Foreskin keratinocyte (primary cell): ENCODE measurements at places on chromosomes 3 and 15.
A peak's percentile ranks its signal among the peaks of the same experiment; 100 is the strongest.

DNA sequence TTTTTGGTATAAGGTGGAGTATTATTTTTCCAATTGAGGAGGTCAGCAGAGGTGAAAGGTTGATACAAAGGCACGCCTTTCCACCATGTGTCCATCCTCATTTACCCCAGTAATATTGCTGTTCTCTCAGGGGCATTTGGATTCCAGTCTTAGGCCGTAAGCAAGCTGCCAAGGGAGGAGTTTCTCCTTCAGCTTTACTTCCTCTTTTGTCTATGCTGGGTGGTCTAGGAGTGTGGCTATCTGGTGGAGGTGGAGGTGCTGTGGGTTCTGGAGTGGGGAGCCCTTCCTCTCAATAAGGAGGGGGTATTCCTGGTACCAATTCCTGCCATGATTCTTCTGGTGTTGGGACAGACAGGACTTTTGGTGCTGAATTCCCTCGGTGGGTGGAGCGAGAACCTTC, 340.6 kb downstream of the KCNH8 start:
- DNase-seq: no peak

GRCh38 chr3:128853826-128854225, 25.6 kb upstream of the ACAD9 start:
- no peak for DNase-seq

- no peak for DNase-seq
These were observed 141.2 kb upstream of the SLCO3A1 start for GRCh38 chr15:91712286-91712685.

GRCh38 chr3:32278714-32279113, 40.2 kb downstream of the CMTM8 start:
- peak; percentile 55 for DNase-seq

- DNase-seq: no peak
These were observed 152.5 kb upstream of the GPR149 start for GRCh38 chr3:154582501-154582900.

GRCh38 chr15:100725121-100726069, 123.0 kb downstream of the ASB7 start:
- DNase-seq: peak; percentile 72

- peak; percentile 6 for DNase-seq
These were observed 534.4 kb downstream of the EPHB1 start for GRCh38 chr3:135329479-135329878.

DNA sequence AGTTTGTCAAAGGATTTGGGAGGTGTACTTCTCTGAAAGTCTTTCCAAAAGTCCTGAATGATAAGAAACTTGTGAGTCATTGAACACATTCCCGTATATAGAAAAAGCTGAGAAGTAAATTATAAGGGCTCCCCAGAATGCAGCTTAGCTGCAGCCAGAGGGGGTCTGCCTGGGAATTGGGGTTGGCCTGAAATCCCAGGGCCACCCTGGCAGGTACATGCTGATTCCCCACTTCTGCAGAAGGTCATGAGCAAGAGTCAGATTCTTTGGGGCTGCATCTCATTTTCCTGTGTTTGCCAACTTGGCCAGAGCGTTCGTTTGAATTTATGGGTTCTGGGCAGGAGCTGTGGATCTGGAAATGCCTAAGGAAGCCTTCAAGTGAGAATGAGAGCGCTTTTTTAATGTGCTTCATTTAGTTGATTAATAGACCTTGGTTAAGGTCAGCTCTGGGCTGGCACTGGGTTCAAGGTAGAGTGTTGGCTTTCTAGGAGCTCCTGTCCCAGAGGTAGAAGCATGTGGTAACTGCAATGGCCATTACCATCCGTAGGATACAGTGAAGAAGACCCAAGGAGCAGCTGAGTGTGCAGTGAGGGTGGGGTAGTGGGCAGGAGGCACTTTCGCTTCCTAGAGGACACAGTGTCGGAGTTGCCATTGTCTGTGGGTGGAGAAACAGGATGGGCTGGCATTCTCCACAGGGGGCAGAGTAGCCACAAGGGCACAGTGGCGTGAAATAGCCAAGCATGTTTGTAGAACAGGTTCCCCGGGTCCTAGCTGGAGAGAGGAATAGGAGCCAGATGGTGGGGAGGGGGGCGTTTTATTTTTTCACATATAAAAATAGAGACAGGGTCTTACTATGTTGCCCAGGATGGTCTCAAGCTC, 3.2 kb downstream of the SLC6A6 start:
- DNase-seq: no peak

GRCh38 chr3:85476891-85477495, 518.2 kb downstream of the CADM2 start:
- peak; percentile 12 for DNase-seq

GRCh38 chr15:61994216-61994615, 66.0 kb downstream of the VPS13C start:
- peak; percentile 63 for DNase-seq

DNA sequence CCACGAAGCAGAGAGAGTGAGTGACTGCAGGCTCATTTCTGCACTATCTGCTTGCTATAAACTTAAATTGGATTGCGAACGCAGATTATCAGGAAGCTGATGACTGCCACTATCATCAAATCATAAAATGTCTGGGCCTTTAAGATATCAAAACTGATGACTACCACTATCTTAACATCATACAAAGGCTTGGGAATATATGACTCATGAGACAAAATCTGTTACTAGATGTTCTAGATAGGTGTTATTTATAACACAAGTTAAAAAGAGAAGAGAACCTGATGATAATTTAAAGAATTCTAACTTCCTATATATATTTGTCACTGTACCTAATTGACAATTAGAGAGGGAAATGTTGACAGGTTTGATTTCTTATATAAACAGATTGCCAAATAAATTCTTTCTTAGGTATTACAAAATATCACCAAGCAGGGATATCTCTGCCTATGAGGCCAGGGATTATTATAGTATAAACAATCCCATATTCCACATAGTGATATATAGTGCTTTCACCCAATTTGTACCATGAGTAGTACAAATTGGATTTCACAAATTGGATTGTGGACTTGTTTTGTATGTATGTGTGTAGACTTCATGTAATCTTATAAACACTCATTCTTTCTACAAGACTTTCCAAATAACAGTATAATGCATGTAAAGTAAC, 1157.2 kb downstream of the ROBO1 start:
- DNase-seq: peak; percentile 34

DNA sequence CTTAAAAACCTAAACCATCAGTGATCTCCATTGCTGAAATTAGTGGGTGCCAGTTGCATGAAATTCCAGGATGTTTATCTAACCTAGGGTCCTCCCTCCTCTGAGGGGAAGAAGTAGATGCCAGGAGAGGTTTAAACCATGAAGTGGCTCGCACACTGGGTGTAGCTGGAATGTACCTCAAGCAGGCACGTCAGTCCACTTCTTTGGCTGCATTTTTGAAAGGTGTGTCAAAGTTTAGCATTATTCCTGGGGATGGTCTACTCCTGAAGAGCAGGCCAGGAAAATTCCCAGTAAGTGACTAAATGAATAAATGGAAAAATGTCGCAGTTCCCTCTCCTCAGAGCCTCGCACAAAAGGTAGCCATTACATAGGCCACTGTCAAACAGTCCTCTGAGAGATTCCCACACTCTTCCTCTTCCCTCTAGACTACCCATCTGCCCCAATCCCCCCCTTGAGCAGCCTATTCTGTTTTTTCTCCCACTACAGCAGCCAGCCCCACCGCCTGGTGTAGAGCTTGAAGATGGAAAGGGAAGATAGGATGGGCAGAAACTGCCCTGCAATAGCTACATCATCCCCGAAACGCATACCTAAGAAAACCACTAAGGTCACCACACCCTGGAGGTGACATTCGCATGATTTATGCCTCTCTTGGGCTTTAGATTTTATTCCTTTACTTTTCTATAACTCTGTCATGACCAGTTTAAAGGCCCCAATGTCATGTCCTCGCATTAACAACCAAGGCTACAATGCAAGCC, 655 bp upstream of the TMOD3 start:
- DNase-seq: peak; percentile 98

GRCh38 chr3:193168931-193169330, 72.1 kb upstream of the PLAAT1 start:
- DNase-seq: no peak

DNA sequence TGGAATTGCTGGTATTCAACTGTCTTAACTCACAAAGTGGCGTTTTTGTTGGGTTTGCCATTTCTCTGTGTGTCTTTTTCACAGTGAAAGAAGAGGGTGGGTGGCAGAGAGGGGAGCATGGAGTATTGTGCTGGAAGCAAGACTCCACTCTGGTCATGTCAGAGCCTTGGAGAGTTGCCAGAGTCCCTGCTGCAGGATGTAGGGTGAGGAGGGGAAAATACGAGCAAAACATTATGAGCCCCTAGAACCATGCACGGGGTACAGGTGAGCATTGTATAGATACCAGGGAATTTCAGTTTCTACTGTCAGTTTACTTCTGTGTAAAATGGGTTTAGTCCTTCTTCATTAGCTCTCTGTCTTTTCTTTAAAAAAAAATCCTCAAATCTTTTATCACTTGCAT, 249.9 kb downstream of the CACNA2D3 start:
- no peak for DNase-seq

GRCh38 chr3:120636795-120637401, 40.8 kb downstream of the NDUFB4 start:
- no peak for DNase-seq

DNA sequence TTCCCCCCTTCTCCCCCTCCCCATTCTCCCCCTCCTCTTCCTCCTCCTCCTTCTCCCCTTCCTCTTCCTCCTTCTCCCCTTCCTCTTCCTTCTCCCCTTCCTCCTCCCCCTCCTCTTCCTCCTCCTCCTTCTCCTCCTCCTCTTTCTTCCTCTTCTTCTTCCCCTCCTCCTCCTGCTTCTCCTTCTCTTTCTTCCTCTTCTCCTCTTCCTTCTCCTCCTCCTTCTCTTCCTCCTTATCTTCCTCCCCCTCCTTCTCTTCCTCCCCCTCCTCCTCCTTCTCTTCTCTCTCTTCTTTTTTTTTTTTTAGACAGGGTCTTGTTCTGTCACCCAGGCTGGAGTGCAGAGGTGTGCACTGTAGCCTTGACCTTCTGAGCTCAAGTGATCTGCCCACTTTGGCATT, 21.2 kb upstream of the LCTL start:
- DNase-seq: no peak

- no peak for DNase-seq
These were observed 39.1 kb downstream of the CFAP91 start for GRCh38 chr3:119741657-119742590.

GRCh38 chr15:75186044-75186443, 15.6 kb upstream of the C15orf39 start:
- DNase-seq: no peak

- DNase-seq: no peak
These were observed 73.5 kb downstream of the PEAK1 start for GRCh38 chr15:77346245-77347036.

GRCh38 chr3:4670352-4670751, 177.2 kb downstream of the ITPR1 start:
- no peak for DNase-seq

DNA sequence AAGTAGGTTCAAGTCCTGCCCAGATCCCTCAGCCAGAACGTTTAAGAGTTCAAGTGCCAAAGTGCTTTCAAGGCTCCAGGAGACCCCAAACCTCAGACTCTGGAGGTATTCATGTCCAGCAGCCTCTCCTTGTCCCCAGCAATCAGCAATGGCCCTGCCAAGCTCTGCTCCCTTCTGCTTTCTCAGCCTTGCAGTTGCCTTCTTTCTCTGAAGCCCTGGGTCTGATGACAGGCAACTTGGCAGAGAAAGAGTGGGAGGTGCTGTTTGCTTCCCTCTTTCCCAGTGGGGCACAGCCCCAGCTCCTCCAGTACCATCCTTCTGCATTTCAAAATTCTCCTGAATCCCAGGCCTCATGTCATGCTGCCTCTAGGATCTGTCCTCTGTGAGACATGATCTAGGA, 40.2 kb downstream of the ATP2B2 start:
- DNase-seq: no peak

- DNase-seq: peak; percentile 33
These were observed at the start of gene FAM81A for GRCh38 chr15:59437817-59438624. Gene FAM81A (plus strand): TSS chr15:59438186. CDS start chr15:59458627, 20,441 bp downstream.

DNA sequence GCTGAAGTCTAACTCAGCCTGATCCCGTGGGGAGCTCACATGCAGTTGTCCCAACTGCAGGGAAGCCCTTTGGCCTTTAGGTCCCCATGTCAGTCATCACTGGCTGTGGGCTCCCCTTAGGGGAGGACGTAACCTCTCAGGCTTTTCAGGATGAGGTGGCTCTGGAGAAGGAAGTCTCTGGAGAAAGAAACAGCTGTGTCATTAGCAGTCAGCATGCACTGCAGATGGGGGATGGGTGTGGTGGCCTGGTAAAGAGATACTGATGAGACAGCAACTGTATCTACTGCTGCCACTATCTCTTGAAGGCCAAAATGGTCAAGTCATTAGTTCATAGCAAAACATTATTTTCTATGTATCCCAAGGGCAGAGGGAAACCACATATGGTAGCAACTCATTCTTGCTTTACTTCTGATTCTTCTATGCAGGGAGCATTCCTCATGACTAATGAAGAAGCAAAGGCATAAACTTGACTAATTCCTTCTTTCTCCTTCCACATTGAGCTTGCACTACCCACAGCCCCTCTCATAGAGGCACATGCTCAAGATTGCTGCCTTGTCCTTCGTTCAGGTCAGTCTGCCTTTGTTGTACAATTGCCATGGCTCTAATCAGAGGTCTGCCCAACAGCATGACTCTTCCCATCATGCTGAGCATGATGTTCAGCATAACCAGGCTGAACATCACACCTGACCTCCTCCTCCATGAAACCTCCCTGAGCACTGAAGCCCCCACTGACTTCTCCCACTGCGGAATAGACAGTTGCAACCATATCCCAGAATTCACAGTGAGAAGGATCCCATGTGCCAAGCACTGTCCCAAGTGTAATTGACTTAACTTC, 47.8 kb upstream of the TMEM158 start:
- DNase-seq: peak; percentile 48

DNA sequence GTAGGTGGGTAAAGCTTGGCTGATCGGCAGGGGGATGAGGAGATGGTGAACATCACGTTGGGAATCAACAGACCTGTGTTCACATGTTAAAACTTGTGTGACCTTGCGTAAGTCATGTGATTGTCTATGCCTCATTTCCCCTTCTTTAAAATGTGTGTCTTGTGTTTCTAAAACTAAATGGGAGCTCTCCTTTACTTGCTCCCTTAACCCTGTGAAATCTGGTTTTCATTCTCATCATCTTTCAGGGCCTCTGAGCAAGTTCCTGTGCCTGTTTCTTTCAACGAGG, 29.7 kb upstream of the IREB2 start:
- peak; percentile 66 for DNase-seq

- no peak for DNase-seq
These were observed 27.8 kb downstream of the DUSP7 start for GRCh38 chr3:52028572-52028971.

- DNase-seq: no peak
These were observed 115.5 kb upstream of the ALDH1A3 start for GRCh38 chr15:100763835-100764750.

- no peak for DNase-seq
These were observed 55.8 kb downstream of the ATP8B4 start for GRCh38 chr15:50063226-50063625.

DNA sequence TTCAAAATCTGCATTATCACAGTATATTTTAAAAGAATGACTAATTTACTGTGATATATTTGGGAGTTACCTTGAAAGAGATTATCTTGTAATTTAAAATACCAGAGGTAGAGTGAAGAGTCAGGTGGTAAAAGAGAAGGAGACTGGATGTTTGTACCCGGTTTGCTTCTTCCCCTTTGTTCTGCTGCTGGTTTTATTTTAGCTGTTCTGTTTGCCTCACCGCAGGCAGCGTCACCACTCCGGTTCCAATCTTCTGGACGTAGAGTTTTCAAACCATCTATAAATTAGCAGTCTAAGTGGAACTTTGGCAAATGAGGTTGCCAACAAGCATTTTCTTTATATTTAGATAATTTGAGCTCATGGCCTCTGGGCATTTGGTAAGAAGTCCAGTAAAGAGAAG, 38.2 kb downstream of the PPARG start:
- DNase-seq: no peak
